ENCODE measurements at places on chromosomes 1 and 21. TPM values are rescaled to one million over a fixed set of nuclear protein-coding genes. Genes with fewer than 3 reads are reported as not detected.

The MXRA8 gene
- 65.2 TPM for polyA plus RNA-seq

The SYCP1 gene
- polyA plus RNA-seq: not detected

DNA sequence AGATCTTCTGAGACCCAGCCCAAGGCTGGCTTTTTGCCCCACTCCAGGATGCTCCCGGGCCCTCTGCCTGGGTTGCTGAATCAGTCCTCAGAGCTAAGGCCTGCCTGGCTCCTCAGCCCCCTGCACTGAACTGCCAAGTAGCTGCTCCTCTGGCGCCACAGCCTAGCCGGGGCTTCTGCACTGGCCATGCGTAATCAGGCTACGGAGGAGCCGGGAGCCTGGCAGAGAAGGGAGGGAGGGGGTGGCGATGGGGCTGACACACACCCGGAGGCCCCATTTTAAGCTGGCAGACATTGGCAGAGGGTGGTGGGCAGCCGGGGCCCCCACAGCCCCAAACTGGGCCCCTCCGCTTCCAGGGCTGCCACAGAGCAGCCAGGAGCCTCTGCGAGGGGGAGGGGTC lies 38.7 kb downstream of the ALPL start:
- DNase-seq: no peak

DNA sequence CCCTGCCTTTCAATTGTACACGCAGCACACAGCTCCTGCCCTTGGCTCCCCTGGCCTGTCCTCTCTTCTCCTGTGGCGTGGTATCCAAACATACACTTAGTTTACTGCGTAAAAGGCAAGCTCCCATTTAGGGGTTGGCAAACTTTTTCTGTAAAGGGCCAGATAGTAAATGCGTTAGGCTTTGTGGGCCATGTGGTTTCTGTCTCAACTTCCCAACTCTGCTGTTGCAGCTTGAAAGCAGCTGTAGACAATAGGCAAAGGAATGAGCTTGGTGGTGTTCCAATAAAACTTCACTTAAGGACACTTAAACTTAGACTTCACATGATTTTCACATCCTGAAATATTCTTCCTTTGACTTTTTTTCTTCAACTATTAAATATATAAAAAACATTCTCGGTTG lies 63.3 kb downstream of the RHOU start:
- DNase-seq: peak; percentile 45

DNA sequence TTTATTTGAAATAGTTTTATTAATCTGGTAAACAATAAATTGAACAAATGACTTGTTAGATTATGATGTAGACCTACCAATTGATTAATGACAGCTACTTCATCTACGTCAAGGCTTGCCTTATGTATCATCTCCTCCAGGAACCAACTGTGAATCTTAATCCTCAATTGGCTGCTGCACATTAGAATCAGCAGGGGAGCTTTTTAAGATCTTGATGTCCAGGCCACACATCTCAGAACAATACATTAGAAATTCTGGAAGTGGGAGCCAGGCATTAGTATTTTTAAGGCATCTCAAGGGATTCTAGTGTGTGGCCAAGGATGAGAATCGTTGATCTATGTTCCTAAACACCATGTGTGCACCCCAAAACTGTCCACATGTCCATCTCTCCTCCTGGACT lies 52.0 kb upstream of the LYPLAL1 start:
- peak; percentile 28 for DNase-seq

DNA sequence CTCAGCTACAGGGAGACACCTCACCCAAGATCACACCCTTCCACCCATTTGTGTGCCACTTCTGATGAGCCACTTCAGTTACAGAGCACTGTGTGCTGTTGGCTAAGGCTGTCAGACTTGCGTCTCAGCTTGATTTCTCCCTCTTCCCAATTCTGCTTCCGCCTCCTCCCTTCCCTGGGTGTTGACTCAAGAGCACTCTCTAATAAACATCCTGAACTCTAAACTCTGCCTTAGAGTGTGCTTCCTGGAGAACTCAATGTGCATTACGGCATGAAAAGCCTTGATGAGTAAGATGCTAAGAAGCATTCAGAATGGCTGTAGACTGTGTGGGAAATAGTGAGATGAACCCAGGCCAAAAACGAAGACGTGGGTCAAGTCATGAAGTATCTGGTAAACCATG lies 54.9 kb upstream of the S1PR1 start:
- DNase-seq: no peak

DNA sequence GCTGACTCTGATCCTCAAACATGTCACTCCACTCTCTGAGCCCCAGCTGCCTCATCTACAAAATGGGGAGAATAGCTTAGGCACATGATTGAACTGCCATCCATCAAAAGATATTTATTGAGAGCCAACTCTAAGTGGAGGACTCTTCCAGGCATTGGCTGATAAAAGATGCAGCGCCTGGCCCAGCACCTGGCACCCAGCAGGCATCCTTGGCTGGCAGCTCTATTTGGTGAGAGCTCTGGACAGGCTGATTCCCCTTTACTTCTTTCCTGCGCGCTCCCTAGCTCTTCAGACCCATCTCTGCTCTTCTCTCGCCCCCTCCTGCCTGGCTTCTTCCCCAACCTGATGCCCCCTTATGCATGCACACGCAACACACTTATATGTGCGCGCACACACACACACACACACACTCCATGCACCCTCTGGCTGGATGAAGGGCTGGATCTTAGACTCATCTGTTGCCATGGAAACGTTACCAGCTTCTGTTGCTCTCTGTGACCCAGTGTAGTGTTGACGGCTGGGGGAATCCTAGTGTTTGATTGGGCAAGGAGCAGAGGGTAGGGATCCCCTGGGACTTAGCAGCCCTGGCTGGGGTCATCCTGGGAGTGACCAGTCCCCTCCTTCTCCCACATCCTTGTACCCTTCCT lies 49.3 kb downstream of the VWA5B1 start:
- DNase-seq: no peak

- DNase-seq: no peak
These were observed 34.2 kb downstream of the ZNF496 start for GRCh38 chr1:247297263-247298123.

- no peak for DNase-seq
These were observed 503.2 kb upstream of the CAMK1G start for GRCh38 chr1:209080170-209080781.

DNA sequence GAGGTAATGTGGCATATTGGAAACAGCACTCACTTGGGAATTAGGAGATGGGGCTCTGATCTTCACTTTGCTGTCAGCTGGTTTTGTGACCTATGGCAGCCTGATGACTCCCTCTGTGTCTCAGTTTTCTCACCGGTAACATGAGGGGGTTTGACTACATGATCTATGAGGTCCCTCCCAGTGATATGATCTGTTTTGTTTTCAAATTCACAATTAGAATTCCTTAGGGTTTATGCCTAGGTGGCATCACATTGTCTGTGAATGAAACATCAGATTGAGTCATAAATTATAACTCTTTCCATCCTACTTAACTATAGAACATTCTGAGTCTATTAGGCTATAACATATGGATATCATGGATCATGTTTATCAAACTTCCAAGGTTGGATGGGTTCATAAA lies 386.6 kb downstream of the PTBP2 start:
- no peak for DNase-seq
